T-helper 2 cell (primary cell): ENCODE measurements at places on chromosomes 4 and X.

- DNase-seq = no peak
These were observed 2.7 kb downstream of the ELOVL6 start for GRCh38 chr4:110195561-110196205.

DNA sequence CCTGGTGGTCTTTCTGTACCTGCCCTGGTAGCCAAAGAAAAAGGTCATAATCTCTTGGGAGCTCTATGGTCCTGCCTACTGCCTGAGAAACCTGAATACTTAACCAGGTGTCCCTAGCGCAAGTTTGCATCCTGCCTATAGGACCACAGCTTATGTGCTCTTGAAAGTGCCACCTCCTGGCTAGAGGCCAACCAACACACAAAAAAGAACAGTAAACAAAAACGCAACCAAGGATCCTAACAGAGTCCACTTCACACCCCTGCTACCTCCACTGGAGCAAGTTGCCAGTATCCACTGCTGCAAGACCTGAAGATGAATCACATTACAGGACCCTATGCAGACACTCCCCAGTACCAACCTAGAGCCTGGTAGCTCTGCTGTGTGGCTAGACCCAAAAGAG, 103.2 kb upstream of the PABPC5 start:
- DNase-seq = no peak

DNA sequence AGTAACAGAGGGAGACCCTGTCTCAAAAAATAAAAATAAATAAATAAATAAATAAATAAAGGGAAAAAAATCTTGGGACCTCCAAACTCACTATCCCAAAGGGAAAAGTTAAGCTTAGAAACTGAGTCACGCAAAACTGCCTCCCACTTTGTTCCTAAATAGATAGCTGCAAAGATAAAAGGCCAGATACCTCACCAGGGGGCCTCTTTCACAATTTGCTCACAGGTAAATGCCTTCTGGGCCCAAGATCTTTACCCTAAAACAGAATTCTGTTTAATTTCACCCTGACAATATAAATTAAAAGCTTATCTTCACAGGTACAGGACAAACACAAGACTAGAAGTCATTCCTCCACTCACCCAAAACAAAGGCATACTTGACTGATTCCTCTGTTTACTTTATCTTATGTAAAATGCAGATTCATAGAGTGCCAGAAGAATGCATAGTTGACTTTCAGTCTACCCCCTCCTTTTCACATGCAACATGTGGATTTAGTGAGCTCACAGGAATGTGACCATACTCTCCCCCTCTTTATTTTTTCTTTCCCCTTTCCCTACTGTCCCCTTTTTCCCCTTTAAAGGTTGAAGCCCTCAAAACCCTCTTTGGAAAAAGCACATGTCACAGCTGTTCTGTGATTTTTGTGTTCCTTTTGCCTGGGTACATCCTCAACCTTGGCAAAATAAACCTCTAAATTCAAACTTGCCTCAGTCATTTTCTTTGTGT, 23.4 kb downstream of the ELF2 start:
- no peak for DNase-seq

- DNase-seq = no peak
These were observed 36.6 kb downstream of the PCGF3 start for GRCh38 chr4:742096-742741.

DNA sequence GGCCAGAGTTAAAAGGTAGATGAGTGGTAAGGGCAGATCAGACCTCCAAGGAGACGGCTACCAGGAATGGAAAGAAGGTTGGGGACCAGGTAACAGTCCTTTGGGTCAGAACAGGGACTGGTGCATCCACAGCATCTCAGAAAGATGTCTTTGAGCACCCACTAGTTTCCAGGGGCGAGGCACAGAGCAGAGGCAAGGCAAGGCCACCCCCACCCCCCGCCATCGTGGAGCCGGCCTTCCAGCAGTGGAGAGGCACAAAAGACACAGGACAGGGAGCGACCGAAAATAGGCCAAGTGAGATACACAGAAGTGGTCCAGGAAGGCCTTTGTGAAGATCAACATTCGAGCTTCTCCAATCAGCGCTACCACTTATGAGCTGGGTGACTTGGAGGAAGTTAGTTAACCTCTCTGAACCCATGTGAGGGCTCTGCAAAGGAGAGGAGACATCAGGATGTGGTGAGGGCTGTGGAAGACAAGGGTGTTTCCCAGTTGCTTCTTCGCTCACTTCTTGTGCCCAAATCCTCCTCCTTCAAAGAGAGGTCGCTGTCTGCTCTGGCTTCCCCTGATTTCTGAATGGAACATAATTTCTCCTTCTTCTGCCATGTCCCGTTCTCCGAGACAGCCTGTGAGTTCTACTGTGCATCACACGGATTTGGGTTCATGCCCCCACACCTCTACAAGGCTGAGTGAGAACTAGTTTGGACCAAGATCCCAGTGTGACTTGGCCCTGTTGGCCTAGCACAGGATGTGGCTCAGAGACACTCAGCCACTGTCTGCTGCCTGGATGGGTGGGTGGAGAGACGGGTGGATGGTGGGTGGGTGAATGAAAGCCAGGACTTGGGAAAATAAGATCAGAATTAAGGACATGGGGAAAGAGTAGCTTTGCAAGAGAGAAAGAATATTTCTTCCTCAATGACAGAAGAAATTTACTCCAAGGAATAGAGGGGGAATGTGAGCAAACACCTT, 16.7 kb upstream of the MSX1 start:
- no peak for DNase-seq

DNA sequence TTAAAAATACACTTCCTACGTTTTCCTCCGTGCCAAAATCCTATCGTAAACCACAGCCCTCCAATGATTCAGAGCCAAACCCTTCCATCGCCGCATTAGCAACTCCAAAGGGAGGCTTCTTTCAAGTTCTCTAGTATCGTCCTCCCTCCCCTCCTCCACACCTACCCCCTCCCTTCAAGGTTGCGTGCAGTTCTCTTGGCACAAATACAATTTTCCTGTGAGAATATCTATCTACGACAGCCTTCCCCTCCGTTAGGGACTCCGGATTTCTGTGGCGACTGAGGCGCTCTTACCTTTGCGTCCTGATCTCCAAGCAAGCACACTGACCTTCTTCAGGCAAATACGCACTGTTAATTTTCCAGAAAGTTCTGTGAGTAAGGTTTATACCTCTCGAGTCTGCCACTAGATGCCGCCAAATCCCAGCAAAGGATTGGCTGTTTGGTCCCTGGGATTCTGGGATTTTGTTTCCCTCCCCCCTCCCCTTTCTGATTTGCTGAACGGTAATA, 1.2 kb upstream of the MORF4L2 start:
- peak; percentile 67 for DNase-seq

GRCh38 chr4:23233596-23233995, 540.9 kb downstream of the GBA3 start:
- DNase-seq = no peak

- no peak for DNase-seq
These were observed 199.8 kb upstream of the SFRP2 start for GRCh38 chr4:153988492-153989363.

- DNase-seq = no peak
These were observed 1132.2 kb downstream of the FAT4 start for GRCh38 chr4:126446917-126447316.

DNA sequence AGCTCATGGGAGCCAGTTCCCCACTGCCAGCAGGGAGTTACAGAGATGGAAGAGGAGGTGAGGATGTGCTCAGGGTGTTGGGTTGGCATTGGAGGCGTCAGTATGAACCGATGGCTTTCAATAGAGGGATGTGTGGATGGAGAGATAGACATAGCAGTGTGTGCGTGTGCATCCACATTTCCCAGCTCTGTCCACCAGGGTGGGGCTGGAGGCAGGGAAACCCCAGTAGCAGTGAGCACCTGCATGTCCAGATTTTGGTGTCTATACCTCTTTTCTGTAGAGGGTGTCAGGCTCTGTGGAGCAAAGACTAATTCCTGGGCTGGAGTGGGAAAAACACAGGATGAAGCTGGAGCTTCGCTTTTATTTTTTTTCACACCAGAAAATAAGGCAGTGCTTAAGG, 37.2 kb upstream of the HGFAC start:
- DNase-seq = no peak

DNA sequence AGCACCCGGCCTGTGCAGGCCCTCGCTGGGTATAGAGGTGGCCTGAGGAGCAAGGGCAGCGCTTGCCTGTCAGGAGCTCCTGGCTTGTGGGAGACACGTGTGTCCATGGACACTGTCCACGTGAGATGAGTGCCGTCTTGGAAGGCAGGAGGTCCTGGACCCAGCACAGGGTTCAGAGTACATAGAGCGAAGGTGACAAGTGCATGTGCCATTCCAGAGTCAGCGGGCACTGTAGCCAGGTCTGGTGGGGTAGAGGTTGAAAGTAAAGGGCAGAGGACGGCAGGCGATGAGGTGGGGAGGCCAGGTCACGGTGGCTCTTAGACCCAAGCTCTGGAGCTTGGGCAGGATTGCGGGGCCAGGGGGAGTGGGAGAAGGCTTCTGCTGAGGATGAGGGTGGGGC, 28.4 kb upstream of the TADA2B start:
- DNase-seq = no peak

- DNase-seq = no peak
These were observed 7.9 kb downstream of the LIAS start for GRCh38 chr4:39466747-39467146.

- DNase-seq = no peak
These were observed 48.6 kb downstream of the MAGEA9 start for GRCh38 chrX:149830192-149830873.

GRCh38 chrX:10841579-10841978, 221.2 kb upstream of the MID1 start:
- no peak for DNase-seq

DNA sequence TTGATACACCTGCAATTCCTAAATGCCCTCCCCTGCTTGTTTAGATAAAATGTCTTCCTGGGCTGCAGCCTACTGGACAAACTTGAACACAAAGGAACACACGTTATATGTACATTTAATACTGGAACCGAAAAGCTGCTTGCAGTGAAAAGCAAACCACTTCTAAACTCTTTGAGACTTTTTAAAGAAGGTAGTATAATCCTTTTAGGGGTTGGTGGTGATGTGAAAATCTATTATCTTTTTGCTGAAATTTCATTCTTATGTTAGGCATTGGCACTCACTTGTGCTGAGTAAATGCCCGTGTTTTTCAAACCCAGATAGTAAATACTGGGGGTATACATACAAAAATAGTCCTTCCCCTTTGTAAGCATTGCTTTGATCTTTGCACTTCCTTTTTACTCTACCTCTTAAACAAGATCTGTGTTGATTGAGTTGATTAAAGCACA, 2.2 kb downstream of the NFKB1 start:
- DNase-seq = no peak

DNA sequence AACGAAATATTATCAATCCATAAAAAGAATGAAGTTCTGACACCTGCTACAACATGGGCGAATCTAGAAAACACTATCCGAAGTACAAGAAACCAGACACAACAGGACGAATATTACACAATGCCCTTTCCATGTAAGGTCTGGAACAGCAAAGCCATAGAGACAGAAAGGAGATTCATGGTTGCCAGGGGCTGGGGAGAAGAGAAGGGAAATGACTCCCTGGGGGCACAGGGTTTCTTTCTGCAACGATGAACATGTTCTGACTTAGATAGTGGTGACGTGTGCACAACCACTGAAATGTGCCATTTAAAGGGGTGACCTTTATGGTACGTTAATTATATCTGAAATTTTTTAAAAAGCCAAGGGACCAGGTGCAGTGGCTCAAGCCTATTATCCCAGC, 28.3 kb downstream of the GPR143 start:
- no peak for DNase-seq
